ENCODE measurements at places on chromosomes 7 and 10. TPM values are rescaled to one million over a fixed set of nuclear protein-coding genes. Genes with fewer than 3 reads are reported as not detected.
A peak's percentile ranks its signal among the peaks of the same experiment; 100 is the strongest.

The TRIM73 gene
- 0.84 TPM for polyA plus RNA-seq

The NKX1-2 gene
- polyA plus RNA-seq = not detected

DNA sequence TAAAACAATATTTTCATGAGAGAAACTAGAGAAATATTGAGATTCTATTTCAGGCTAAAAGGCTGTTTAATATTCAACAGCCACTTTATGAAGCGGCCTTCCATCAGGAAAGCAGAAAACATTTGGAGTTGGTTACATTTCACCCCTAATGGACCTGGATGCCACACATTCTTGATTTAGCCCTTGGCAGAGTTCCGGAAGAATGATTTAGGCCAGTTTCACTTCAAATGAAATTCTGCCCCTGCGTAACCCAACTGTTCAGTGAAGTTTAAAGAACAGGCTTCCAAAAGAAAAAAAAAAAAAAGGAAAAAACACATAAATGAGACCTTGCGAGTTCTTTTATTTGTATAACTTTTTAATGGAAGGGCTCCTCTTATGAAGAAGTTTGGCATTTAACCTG lies 239.2 kb upstream of the AKR1E2 start:
- peak; percentile 9 for DNase-seq

GRCh38 chr10:77406764-77407430 lies 230.7 kb downstream of the KCNMA1 start:
- DNase-seq = no peak

DNA sequence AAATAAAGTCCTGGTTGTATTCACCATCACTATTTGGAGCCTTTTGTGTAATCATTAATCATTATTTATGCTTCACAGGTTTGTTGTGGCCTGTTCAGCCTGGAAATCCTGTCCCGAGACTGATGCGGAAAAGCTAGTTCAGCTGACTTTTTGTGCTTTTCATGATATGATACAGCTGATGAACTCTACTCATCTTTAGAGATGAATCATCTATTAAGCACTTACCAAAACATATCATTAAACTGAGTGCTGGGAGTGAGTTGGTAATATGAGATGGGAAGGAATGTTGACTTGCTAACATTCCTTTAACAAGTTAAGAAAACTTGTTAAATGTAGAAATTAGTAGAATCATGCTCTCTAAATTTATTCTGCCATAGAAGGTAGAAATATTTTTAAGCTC lies 53.0 kb downstream of the CROT start:
- peak; percentile 79 for DNase-seq

The YKT6 gene
- 110 TPM for polyA plus RNA-seq

GRCh38 chr10:116706281-116706680 lies 36.1 kb downstream of the HSPA12A start:
- no peak for DNase-seq

All from IMR-90 (cell line).